ENCODE measurements at places on chromosomes 13 and 19.

GRCh38 chr19:55339889-55340783 lies 460 bp downstream of the KMT5C start:
- no peak for DNase-seq

DNA sequence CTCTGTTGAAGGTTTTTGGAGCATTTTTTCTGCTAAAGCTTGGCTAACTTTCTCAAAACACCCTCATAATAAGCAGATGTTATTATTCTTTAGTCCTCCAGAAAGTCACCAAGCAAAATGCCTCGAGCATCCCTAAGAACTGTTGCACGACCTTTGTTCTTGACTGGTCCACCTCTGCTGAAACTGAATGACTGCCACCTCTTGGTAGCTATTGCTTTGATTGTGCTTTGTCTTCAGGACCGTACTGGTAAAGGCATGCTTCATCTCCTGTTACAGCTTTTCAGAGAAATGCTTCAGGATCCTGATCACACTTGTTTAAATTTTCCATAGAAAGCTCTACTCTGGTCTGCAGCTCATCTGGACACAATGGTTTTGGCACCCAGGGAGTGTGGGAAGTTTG lies 254.8 kb downstream of the DCT start:
- DNase-seq: no peak

- no peak for DNase-seq
Observed at GRCh38 chr13:92901739-92902138, 324.9 kb upstream of the GPC6 start.

GRCh38 chr13:35473802-35474201 lies 2.7 kb downstream of the MAB21L1 start:
- DNase-seq: no peak

- DNase-seq: no peak
Observed at GRCh38 chr13:50162567-50162966, 147.3 kb downstream of the KCNRG start.

DNA sequence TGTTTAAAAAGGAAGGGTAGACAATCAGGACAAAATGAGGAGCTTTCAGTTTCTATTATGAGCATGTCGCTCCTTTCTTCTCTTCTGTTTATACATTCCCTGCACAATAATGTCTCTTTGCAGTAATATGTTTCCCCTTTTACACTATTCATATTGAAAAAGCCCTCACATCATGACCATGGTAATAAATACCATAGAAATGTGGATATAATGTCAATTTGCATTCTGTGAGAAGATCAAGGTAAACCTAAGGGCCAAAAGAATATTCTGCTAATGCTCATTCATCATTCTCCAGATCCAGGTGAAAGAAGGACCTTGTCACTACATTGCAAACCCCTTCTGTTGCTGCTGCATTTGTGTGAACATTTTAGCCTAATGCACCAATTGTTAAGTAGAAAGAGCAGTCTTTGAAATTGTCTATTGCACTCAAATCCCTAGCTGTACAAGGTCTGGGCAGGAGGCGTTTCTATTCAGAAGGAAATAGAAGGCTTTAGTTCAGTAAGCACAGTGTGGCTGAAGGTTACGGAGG lies 117.6 kb upstream of the SOX21 start:
- DNase-seq: no peak

GRCh38 chr19:51090471-51090870 lies 7.8 kb upstream of the KLK14 start:
- DNase-seq: peak; percentile 37

GRCh38 chr13:74201530-74201929 lies 67.3 kb upstream of the KLF12 start:
- no peak for DNase-seq

GRCh38 chr19:13001502-13002165 lies 6.4 kb downstream of the NFIX start:
- DNase-seq: no peak
